Cortex of kidney (tissue), 1 donor: ENCODE measurements at places on chromosomes 13 and 19.

GRCh38 chr19:7373862-7374261 is 25.1 kb downstream of the ARHGEF18 start:
- DNase-seq, result no peak

DNA sequence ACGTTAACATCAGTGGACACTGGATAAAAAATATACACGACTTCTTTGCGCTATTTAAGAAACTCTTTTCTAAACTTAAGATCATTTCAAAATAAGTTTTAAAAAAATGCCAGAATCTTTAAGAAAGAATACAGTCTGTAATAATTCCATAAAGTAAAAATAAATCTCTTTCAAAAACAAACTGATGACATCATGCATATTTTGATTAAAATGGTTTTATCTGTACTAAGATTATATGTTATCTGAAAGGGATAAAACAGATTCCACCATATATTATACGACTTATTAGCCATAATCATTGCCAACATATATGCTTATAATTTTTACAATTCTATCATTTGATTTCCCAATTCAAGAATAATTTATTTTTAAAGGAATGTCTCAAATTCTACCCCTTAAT is 15.3 kb upstream of the ELF1 start:
- no peak for DNase-seq

- no peak for DNase-seq
These were observed 25.0 kb downstream of the CKM start for GRCh38 chr19:45297674-45298073.

- DNase-seq, result no peak
These were observed 238.9 kb downstream of the ITGBL1 start for GRCh38 chr13:101691341-101691860.

- no peak for DNase-seq
These were observed 7.0 kb upstream of the HIPK4 start for GRCh38 chr19:40396886-40397567.

DNA sequence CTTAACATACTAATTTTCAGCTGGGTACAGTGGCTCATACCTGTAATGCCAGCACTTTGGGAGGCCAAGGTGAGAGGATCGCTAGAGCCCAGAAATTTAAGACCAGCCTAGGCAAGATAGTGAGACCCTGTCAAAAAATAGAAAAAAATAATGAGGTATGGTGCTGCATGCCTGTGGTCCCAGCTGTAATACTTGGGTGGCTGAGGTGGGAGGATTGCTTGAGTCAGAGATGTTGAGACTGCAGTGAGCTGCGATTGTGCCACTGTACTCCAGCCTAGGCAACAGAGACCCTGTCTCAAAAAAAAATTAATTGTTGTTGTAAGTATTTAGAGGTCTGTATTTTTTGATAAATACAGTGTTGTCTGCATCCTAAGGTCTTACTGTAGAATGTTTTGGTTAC is 66.8 kb downstream of the FNDC3A start:
- DNase-seq, result no peak

- DNase-seq, result no peak
These were observed 58.0 kb downstream of the TNFRSF19 start for GRCh38 chr13:23628250-23628649.

GRCh38 chr13:37412241-37412921 is 186.2 kb downstream of the POSTN start:
- DNase-seq, result no peak

- no peak for DNase-seq
These were observed 260.0 kb downstream of the FGF14 start for GRCh38 chr13:102141625-102142472.

DNA sequence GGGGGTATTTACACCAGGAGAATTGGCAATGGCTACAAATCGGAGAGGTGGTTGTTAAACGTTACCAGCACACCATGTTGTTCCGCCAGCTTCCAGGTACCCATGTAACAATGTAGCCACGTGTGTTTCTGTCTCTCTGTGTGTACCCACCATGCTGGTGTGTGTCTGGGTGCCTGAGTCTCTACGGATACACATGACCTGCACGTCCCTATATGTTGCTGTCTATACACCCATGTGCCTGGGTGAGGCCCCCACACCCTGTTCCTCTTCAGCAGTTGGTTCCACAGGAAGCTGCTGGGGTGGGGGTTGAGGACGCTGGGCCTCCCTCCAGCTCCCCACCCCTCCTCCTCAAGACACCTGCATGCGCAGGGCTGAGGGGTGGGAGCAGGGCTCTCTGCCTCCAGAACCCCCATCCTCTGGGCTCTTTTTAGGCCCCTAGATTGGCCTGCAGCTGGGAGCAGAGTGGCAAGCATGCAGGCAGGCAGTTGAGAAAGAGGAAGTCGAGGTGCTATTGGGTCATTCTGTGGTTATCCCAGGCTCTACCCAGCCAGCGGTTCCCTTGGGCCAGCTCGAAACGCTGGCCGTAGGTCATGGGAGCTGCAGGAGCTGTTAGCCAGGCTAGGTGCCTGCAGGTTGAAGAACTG is at the start of gene ARHGEF18:
ARHGEF18 (plus strand) TSS at position 351 of the 644 bp plus-strand sequence. CDS start 13,954 bp downstream, outside the sequence.
- no peak for DNase-seq

- no peak for DNase-seq
These were observed 607 bp upstream of the ZNF566 start for GRCh38 chr19:36489920-36490415.

- no peak for DNase-seq
These were observed 208.0 kb downstream of the SPRY2 start for GRCh38 chr13:80132741-80133601.

DNA sequence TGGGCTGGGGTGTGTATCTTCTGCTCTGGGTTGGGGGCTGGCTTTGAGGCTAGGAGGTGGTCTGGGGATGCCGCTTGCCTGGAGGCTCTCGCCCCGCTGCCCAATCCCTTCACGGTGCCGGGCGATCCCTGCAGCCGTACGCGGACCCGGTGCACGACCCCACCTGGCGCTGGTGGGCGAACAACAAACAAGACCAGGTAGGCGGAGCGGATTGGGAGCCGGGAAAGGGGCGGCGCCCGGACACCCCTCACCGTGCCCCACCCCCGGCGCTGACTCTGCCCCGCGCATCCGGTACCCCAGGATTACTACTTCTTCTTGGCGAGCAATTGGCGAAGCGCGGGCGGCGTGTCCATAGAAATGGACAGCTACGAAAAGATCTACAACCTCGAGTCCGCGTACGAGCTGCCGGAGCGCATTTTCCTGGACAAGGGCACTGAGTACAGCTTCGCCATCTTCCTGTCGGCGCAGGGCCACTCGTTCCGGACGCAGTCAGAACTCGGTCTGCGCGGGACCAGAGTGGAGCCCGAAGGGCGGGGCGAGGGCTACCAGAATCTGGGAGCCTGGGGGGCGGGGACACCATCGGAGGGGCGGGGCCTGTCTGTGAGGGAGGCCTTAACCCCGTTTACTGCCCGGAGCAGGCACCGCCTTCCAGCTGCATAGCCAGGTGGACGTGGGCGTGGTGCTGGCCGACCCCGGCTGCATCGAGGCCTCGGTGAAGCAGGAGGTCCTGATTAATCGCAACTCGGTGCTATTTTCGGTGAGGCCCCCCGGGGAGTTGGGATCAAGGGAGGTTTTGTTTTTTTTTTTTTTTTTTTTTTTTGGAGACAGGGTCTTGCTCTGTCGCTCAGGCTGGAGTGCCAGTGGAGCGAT is 12.1 kb upstream of the PSMD8 start:
- DNase-seq, result no peak

GRCh38 chr19:6970443-6970842 is 50.8 kb downstream of the MBD3L2B start:
- no peak for DNase-seq

DNA sequence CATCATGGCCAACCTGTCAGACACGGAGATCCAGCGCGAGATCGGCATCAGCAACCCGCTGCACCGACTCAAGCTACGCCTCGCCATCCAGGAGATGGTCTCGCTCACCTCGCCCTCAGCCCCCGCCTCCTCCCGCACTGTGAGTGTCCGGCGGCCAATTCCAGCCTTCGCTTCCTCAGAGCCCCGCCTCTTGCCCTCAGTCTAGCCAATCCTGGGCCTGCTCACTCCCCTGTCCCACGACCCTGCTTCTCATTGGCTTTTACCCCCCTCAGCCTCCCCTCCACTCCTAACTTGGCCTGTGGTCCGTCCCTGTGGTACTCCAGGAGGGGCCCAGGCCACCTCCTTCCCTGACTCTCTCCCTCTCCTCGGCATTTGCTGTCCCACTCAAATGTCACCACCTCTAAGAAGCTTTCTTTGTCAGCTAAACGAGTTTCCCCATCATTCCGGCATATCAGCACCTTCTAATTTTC is 12.3 kb downstream of the HRC start:
- DNase-seq, result no peak
